ENCODE measurements at places on chromosomes 7 and 10.

- DNase-seq: no peak
These were observed 67.2 kb upstream of the PPP2R2D start for GRCh38 chr10:131833446-131834080.

DNA sequence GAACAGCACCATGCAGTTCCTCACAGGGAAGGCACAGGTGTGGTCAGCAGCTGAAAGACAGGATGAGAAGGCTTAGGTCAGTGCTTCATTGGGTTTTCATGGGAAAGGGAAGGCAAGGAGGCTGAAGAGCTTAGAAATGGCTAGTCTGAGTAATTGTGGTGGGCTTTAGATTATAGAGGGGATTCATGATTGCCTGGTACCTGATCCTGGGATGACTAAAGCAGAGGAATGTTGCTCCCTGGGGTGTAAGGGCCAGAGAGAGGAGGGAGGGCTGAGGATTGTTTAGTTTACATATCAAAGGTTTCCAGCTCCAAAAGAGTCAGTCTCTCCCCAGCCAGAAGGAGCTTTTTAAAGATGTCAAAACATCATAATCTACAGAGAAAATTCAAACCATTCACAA lies 396.3 kb upstream of the POM121L12 start:
- no peak for DNase-seq

- DNase-seq: no peak
These were observed 145.6 kb upstream of the CALCR start for GRCh38 chr7:93720106-93720505.

- DNase-seq: no peak
These were observed 291.5 kb downstream of the SDK1 start for GRCh38 chr7:3592401-3593134.

DNA sequence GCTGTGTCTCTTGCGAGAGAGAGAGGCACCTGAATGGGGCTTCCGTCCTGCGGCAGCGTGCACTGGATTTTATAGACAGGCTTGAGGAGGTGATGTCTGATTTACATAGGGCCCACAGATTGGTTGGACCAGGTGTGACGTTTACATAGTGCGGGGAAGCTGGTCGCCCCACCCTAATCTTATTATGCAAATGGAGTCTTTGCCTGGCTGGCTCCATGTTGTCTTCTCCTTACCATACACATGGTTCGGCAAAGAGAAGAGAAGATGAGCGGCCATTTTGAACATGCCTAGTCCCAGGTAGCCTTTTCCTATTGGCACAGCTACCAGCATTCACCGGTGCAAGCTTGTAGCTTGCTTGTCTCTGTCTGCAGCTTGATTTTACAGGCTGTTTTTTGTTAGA lies 238.5 kb upstream of the GALNT17 start:
- DNase-seq: no peak

GRCh38 chr7:46908770-46909169 lies 673.1 kb downstream of the TNS3 start:
- DNase-seq: no peak

- DNase-seq: peak; percentile 13
These were observed 67.7 kb downstream of the GPAM start for GRCh38 chr10:112115781-112116385.

GRCh38 chr10:84551437-84552120 lies 223.2 kb downstream of the CCSER2 start:
- no peak for DNase-seq

DNA sequence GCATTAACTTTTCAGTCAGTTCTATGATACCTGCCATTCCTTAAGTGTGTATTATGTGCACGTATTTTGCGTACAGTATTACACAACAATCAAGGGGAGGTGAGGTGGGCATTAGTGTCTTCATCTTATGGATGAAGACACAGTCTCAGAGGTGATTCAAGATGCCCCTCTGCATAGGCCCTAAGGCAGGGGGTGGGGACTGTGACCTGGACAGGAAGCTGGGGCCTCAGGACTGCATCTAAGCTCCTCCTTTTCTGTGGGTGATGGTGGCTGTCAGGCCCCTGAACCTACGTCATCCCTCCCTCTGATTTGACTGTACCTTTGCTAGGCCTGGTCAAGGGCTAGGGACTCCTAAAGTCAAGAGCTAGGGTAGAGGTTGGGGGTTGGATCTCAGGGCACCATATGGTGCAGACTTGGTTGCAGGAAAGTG lies 38.9 kb downstream of the HK1 start:
- DNase-seq: no peak

DNA sequence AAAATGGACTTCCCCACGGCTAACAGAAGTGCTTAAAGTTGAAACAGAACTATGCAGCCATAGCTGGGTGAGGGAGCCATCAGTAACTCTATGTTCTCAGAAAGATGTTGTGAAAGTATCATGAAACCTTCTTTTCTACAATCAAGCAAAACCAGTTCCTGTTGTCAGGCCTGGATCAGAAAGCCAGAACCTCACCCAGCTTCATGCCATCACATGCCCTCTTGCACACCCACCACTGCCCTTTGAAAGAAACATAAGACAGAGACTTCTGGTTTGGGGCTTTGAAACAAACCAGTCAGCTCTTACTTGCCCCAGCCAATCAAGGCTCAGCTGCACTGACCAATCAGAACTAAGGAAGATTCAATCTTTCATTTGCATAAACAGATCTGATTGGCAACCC lies 230.8 kb upstream of the FERD3L start:
- DNase-seq: no peak

DNA sequence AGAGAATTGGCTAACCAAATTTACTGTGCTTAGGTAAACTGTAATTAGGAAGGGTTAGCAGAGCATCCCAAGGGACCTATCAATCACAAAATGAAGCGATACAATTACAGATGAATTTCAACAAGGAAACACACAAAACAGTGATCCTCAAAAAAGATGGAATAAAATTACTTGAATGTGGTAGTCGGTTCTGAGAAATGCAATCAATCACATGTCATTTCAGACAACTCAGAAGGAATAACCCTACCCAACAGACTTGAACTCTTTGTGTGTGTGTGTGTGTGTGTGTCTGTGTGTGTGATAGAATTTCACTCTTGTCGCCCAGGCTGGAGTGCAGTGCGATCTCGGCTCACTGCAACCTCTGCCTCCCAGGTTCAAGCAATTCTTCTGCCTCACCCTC lies 43.5 kb downstream of the ST8SIA6 start:
- DNase-seq: no peak

GRCh38 chr7:31114593-31115343 lies 62.7 kb downstream of the ADCYAP1R1 start:
- no peak for DNase-seq

GRCh38 chr10:71974489-71975021 lies 10.4 kb downstream of the CHST3 start:
- DNase-seq: peak; percentile 17

- no peak for DNase-seq
These were observed 57.3 kb downstream of the CHCHD3 start for GRCh38 chr7:133024596-133024995.

GRCh38 chr10:62726638-62727037 lies 77.9 kb upstream of the ADO start:
- no peak for DNase-seq

GRCh38 chr10:37975401-37975991 lies 951 bp downstream of the ZNF25 start:
- DNase-seq: no peak

GRCh38 chr7:47743965-47744591 lies 162.2 kb upstream of the TNS3 start:
- DNase-seq: no peak

GRCh38 chr10:94199565-94199964 lies 163.2 kb downstream of the NOC3L start:
- no peak for DNase-seq

DNA sequence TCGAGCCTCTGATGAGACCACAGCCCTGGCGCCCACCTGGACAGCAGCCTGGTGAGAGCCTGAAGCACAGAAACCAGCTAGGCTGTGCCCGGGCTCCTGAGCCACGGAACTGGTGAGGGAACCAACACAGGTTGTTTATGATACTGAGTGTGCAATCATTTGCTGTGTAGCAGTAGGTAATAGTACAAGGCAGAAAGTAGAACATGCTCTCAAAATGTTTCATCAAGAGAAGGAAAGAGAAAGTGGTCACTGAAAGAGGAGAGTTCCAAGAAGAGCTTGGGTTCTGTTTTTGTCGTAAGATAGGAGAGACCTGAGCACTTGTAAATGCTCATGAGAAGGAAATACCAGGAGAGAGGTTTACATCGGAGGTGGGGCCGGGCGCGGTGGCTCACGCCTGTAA lies 208.2 kb downstream of the FAM107B start:
- DNase-seq: no peak

- DNase-seq: no peak
These were observed 36.4 kb upstream of the DNAJB6 start for GRCh38 chr7:157300369-157300825.

- no peak for DNase-seq
These were observed 70.7 kb downstream of the CRPPA start for GRCh38 chr7:16350634-16351033.

GRCh38 chr7:30584965-30585364 lies 9.7 kb upstream of the GARS1 start:
- no peak for DNase-seq

DNA sequence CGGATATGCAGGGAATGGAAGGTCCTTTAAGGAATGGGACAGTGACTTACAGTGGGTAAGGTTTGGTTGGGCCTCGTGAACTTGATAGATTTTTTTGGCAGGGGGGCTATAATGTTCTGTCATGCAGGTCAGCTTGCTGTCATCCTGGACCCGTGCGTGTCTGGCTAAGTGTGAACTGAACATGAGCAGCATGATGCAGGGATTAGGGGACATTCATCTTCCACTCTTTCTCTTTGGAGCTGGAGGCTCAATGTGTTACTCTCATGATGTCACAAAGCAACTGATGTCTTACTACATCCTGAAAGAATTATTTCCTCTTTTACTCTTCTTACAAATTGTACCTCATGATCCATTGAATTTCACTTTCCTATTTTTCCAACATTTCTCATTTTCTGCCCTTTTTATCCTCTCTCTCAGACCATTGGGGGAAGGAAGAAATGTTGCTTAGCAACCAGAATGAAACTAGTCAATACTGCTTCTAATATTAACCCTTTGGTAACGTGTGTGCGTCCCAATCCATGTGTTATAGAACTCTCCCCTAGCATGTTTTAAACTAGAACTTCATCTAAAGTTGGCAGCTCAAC lies 549.1 kb downstream of the LRMDA start:
- DNase-seq: no peak

- DNase-seq: no peak
These were observed 88.1 kb downstream of the GSAP start for GRCh38 chr7:77327932-77328628.

DNA sequence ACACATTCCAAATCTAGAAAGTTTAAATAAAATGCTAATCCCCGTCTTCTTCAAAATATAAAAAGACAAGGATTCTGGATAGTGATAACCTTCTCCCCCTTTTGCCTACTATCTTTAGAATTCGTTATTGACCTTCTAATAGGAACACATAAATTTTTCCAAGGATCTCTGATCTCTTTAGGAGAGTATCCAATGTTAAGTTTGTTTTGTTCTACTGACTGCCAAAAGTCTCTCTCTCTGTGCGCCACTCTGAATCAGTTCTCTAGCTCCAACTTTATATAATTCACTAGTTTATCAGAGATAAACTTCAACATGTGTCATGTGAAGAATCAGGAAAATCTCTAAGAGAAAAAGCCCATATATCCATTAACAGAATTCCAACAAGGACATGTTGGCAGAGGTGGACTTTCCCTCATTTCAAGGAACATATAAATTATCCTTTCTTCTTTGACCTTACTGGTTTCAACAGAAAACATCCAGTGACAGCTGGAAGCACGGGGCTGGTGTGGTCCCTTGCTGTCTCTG lies 615.6 kb downstream of the KCNMA1 start:
- DNase-seq: no peak

DNA sequence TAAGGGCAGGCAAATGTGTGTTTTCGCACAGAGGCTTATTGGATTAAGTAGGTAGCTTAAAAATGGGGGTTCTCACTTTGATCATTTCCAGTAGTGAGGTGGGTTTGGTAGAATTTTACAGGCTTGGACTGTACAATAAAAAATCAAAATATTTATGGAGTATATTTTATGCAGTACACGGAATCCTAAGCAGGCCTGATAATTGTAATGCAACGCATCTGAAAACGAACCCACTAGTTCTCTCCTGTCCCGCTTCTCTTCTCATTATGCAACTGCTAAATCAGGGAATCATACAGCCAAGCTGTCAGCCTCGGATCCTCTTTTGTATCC lies 377 bp upstream of the POLR1F start:
- DNase-seq: no peak

GRCh38 chr10:102869258-102870198 lies at the start of gene AS3MT:
AS3MT (plus strand) TSS chr10:102869470; CDS start chr10:102869593, 123 bp downstream.
- no peak for DNase-seq

DNA sequence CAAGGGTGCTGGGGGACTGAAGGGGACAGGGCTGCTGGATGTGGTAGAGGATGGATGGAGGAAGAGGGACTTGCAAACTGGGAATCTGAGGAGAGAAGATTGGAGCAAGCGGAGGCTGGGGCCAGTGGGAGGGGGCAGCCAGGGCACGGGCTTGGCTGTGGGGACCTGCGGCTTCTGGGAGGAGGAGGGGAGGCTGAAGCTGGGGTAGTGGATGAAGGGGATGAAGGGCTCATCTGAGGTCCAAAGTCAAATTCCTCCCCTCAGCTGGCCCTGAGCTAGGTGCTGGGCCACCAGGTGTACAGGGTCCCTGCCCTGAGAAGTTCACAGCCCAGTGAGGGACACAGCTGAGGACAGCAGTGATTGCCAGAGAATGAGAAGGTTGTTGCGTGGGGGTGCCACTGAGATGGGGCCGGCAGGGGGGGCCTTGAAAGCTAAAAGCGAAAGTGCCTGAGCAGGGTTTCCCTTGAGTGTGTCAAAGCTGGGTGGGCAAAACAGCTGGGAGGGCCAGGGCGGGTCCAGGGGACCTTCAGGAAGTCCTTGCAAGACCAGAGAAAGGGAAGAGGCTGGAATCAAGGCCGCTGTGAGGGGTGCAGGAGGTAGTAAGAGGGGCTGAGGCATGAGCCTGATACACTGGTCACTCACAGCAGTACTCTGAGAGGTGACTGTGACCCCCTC lies 75.2 kb downstream of the MYL10 start:
- no peak for DNase-seq

DNA sequence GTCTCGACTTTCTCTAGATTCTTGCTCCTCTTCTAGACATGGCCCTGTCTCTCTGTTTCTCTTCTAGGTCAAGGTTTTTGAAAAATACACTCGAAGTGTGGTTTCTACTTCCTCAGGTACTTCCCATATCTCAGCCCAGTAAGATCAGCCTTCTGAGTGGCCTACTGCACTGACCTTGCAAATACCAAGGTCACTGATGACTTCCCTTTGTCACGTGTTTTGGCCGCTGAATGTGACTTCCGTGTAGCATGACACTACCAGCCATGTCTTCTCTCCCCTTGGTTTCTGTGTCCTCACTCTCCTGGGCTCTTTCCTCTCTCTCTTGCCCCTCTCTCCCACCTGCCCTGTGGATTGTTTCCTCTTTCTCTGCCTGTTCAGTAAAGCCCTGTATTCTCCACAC lies 7.9 kb upstream of the WIPF3 start:
- no peak for DNase-seq
